ENCODE measurements at places on chromosomes 2 and 18. TPM values are rescaled to one million over a fixed set of nuclear protein-coding genes. Genes with fewer than 3 reads are reported as not detected.

VPS54 gene
- 17.5 TPM for total RNA-seq

CRACDL gene
- total RNA-seq, result 5.7 TPM

CNGA3 gene
- not detected for total RNA-seq

PLCL1 gene
- total RNA-seq, result 0.84 TPM

TUBA3E gene
- total RNA-seq, result not detected

ASIC4 gene
- total RNA-seq, result 0.70 TPM

EMILIN1 gene
- 0.95 TPM for total RNA-seq

RBKS gene
- 1.6 TPM for total RNA-seq

- DNase-seq, result no peak
Observed at GRCh38 chr2:58731488-58731869, 490.4 kb upstream of the FANCL start.

GRCh38 chr2:147297820-147298219 lies 547.0 kb upstream of the ACVR2A start:
- no peak for DNase-seq

DNA sequence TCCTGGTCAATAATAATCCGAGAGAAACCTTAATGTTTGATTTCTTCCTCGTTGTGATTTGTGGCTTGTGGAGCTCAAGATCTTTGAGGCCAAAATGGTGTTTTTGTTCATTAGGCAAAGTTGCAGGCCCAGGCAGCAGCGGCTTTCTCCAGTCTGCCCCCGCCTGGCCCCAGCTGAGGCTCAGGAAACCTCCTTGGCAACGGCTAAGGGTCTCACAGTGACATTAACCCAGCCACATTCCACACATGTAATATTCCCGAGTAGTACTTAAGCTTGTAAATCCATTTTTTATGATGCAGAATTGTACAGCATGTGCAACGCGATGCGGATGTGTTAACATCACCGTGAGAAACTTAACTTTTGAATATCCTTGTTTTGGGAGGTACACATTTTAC lies 200.1 kb downstream of the BCL11A start:
- no peak for DNase-seq

DNA sequence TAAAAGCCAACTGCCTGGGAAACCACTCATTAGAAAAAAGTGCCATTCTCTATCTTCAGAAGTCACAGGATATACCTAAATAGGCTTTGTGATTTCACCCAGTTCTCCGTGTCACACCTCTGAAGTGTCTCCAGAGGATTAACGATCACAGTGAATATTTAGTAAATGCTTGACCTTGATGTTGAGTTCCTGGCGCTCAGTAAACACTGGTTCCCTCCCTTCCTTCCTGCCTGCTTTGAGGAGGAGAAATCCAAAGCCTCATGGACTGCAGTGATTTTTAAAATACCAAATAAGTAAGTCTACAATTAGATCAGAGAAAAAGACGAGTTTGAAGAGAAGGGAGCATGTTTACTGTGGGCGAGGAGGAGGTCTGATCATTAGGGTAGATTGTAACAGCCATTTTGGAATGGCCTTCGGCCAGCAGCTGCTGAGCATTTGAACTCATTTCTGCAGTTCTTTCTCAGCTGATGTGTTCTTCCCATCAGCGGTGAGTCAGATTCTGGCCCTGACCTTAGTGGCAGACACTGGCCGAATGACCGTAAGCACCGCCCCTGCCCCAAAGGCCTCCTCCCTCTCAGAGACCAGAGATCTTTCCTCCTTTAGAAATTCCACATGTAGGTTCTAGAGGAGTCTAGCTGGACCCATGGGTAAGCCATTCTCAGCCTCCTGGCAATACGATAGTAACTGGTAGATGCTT lies 62.1 kb upstream of the SLC16A14 start:
- peak; percentile 67 for DNase-seq

Data from astrocyte (in vitro differentiated cells and primary cell).